RWPE2 (cell line): ENCODE measurements at places on chromosomes 12 and 14.

DNA sequence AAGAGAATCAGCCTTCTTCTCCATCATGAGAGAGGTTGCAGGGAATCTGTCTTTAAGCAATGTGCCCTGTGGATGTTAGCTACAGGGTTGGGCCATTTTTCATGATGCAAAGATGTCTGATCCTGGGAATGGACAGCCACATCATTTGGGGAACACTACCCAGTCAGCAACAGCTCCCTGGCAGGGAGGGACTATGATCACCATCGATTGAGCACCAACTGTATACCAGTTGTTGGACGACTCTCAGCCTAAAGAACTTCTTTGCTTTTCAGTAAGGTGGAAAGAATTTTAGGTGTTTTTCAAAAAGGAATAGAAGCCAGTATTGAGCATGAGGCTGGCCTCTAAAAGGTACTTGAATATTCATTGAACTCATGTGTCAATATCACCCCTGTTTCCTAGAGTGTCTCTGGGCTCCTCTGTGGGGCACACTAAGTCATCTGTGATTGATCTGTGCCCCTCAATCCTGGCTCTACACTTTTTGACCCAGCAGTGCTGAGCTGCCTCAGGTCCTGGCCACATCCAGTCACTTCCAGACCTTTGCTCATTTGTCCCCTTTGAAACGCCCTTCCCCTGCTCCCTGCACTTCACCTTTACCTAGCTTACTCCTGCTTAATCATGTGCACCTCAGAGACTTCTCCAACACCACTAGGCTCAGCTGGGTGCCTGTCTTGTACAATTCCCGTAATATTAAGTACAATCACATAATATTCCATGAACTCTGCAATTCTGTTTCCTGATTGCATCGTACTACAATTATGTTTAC is 2.2 kb upstream of the CLMN start:
- no peak for DNase-seq

- DNase-seq = no peak
Observed at GRCh38 chr12:45878630-45879255, 111.6 kb downstream of the SCAF11 start.

- no peak for DNase-seq
Observed at GRCh38 chr12:3820122-3820521, 53.1 kb downstream of the PARP11 start.

- no peak for DNase-seq
Observed at GRCh38 chr14:74584951-74585350, 27.1 kb downstream of the LTBP2 start.

GRCh38 chr14:37591311-37591940 is 3.6 kb downstream of the FOXA1 start:
- DNase-seq = peak; percentile 84

DNA sequence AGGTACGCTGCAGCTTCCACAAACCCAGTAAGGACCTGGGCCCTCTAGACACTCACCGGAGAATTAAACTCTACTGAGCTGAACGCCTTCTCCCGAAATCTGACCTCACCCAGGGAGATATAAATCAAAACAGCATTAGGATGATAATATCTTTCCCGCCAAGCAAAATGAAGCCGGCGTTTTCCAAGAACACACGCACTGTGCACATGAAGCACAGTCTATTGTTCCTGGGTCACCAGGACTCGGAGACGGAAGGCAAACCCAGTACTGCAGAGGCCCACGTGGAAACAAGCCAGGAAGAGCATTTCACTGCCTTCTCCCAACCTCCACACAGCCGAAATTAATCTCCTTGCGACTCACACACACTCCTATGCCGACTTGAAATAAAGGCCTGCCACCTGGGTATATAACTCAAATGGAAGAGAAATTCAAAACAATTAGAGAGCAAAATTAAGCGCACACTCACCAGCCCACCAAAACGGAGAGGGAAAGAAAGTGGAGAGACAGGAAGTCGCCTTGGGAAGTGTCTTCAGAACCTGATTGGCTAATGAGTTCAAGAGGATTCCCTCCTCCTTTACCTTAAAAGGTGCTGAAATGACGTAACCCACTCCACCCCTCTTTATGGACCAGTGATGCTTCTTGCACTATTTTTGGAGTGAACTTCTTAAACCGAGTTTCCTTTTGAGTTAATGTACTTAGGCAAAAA is at the start of gene CCNB1IP1:
Gene CCNB1IP1 (minus strand): TSS at position 492 of the 706 bp plus-strand sequence. CDS start 16,756 bp downstream, outside the sequence.
- DNase-seq = no peak

- DNase-seq = no peak
Observed at GRCh38 chr14:29521526-29522137, 406.0 kb downstream of the PRKD1 start.

DNA sequence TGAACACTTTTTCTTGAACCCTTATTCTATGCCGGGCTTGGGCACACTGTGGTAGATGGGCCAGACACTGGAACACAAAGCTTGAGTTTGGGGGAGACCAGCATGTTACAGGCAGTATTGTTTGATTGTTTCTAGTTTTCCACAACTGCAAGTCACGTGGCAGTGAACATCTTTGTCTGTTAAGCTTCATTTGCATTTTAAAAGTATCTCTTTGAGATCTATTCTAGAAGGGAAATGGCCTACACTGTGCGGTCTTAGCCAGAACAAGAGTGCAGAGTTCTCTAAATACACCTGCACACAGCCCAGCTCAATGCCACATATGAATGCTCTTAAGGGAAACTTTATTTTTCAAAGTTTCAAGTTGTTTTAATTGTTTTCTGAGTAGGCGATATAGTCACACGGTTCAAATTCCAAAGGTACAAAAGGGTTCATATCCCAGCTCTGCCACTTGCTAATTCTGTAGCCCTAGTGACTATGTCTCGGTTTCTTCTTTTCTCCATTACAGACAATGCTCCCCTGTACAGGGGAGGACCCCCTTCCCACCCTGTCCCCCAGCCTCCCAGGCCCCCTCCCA is 24.9 kb downstream of the RIN3 start:
- no peak for DNase-seq

GRCh38 chr14:45990252-45990651 is 661.3 kb downstream of the RPL10L start:
- DNase-seq = no peak

DNA sequence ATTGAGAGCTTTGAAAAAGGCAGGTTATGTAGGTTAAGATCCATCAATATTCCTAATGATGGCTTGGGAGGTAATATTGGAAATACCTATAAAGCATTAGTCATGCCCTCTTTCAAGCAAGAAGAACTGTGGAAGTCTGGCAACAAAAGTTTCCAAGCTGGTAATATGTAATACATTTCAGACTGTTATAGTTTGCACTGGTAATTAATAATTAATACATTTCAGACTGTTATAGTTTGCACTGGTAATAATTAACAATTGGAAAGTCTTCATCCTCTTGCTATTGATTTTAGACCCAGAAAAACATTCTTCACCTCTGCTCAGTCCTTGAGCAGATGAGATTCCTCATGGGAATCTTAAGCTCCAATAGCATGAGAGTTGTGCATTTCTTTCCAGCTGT is 29.0 kb upstream of the WDR89 start:
- DNase-seq = no peak

GRCh38 chr12:67925077-67925476 is 64.2 kb upstream of the IFNG-AS1 start:
- DNase-seq = no peak

DNA sequence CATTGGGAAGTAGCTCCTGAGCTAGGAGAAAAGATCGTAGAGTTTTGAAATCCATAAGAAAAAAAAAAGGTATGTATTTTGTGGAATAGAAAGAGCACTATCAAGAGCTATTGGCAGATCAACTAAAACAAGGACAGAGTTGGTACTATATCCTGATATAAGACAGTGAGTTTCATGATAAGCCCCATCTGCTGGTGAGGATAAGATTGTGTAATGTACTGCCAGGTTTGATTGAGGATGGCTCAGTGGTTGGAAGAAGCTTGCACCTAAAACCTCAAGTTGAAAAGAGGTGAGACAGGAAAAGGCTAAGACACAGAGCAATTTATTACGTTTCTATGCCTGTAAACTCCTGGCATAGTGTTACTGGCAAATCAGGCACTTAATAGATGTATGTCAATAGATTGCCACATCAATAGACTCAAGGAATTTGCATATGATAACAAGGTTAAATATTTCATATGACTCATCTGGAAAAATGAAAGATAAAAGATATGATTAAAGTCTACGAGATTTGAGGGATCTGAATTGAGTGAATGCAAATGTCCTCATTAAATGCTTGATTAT is 525.6 kb downstream of the FLRT2 start:
- DNase-seq = no peak

DNA sequence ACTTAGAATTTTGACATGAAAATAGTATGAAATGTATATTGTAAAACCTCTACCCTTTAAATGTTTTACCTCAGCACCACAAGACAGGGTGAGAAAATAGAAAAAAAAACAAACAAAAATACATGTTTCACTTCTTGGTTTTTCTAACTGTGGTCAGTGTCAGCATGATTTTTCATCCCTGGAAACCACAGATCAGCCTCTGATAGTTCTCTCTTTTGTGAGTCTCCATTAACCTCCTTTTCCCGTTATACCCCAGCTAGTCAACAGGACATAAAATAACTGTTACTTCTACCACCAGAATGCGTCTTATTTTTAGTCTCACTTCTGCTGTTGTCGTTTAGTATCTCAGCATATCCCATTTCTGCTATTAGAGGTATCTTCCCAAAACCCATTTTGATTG is 48.3 kb upstream of the KCNMB4 start:
- DNase-seq = no peak

GRCh38 chr12:119147847-119148448 is 30.8 kb upstream of the HSPB8 start:
- no peak for DNase-seq

GRCh38 chr14:76676539-76676938 is 84.7 kb upstream of the VASH1 start:
- no peak for DNase-seq

GRCh38 chr12:101592921-101593320 is 1.9 kb upstream of the MYBPC1 start:
- DNase-seq = no peak

- DNase-seq = no peak
Observed at GRCh38 chr14:29868000-29868399, 59.6 kb downstream of the PRKD1 start.

- no peak for DNase-seq
Observed at GRCh38 chr12:102702447-102703114, 214.5 kb downstream of the PAH start.

DNA sequence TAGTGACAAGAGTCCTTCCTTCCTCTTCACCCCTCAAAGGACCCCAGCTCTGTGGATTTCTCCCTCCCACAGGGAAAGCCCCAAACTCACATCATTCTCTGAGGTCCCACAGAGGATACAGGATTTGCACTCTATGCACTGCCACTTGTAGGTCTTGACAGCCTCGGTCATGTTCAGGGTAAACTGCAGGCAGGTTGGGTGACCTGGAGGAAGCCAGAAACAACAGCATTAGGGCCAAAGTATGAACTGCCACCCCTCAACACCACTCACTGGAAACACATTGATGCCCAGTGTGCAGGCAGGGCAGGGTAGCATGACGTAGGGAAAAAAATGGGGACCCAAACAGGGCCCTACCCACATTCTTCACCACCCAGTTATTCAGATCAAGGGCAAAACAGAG is 264.4 kb downstream of the DPF3 start:
- no peak for DNase-seq

GRCh38 chr14:56162476-56162875 is 44.3 kb downstream of the PELI2 start:
- no peak for DNase-seq

GRCh38 chr14:67191768-67192290 is 2.6 kb downstream of the GARIN2 start:
- no peak for DNase-seq

DNA sequence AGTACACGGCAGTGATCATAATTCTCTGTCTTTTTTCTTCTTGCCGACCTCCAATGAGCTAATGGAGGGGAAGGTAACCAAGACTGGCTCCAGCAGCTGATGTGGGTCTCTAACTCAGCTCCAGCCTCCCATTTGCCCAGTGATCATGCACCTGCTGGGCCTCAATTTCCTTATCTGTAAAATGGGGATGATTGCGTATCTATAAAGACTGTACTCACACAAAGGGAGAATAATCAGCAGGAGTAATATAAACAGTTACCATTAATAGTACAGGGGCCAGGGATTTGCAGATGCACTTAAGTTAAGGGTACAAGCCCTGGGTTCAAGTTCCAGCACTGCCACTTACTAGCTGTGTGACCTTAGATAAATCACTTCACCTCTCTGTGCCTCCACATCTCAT is 204.9 kb upstream of the LHX5 start:
- no peak for DNase-seq

GRCh38 chr14:100675699-100676684 is 50.7 kb upstream of the DLK1 start:
- DNase-seq = no peak

DNA sequence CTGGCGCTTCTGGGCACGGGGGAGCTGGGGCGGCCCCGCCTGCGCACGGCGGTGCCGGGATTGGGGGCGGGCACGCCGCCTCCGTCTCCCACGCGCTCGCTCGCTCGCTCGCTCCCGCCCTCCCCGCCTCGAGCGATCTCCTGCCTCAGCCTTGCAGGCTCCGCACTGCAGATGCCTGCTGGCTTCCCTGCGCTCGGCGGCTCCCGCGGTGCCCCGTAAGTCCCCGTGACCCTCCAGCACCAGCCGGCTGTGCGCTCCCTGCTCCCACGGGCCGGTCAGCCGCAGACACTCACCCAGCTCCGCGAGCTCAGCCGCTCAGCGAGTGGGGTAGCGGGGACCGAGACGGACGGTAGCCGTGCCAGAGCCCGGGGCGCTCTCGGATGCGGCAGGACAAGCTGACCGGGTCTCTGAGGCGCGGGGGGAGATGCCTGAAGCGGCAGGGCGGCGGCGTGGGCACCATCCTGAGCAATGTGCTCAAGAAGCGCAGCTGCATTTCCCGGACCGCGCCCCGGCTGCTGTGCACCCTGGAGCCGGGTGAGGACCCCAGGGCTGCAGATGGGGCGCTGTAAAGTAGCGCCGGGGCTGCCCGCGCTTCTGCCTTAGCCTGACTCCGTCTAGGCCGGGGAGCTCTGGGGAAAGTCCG is at the start of gene TBC1D30:
Gene TBC1D30 (plus strand): TSS at position 148 of the 643 bp plus-strand sequence. CDS start 233 bp downstream, at position 381.
- DNase-seq = no peak

- DNase-seq = no peak
Observed at GRCh38 chr14:66476964-66477363, 9.2 kb upstream of the CCDC196 start.

GRCh38 chr12:89859508-89860220 is 151.0 kb upstream of the ATP2B1 start:
- DNase-seq = no peak

- DNase-seq = no peak
Observed at GRCh38 chr14:103126088-103126872, 3.0 kb downstream of the TNFAIP2 start.

DNA sequence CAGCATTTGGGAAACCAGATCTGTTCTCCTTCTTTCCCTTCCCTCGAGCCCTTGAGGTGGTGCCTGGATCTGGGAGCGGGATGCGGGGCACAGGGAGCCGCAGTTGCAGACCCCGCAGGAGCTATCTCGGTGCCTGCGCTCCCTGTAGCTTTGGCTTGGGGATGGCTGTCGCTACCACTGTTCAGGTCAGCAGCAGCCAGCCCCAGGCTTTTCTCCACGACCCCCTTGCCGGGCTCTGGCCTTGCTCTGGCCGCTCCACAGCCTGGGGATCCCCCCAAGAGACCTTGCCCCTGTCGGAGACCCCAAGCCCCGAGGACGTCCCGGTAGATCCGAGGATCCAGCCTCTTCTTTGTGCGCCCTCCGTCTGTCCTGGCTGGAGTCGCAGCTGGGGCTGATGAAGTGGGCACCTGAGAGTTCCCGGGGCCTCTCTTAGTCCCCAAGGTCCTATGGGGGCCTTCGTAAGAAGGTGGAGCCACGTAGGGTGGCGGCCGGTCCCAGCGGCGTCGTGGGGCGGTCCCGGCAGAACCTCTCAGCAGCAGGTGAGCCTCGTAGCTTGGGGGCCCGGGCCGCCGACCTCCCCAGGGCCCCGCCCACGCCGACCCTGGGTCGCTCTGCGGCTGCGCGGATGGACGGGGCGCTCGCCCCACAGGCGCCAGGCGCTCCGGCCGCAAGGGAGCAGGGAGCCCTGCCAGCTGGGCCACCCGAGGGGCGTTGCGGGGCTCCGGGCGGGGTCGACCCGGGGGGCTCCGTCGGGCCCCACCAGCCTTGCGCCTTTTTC is 1.3 kb downstream of the DDN start:
- no peak for DNase-seq
